ENCODE measurements at places on chromosomes 1 and 21.

DNA sequence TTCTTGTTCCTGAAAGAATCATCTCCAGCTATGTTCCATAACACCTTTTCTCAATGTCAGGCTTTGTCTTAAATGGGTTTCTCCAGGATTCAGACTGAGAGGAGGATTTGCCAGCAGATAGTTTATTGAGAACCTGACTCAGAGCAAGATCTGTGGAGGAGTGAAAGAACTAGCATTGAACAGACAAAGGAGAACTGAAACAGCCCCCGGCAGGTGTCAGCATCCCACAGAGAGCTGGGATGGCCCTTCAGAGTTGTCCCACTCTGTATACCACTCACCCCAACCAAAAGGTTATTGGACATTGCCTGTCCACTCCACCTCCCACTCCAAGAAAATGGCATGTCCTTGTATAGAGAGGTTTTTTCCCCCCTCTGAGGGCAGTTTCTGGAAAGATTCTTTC is 270.7 kb downstream of the PAPPA2 start:
- DNase-seq, result no peak

- DNase-seq, result no peak
Measured at GRCh38 chr1:228194436-228194835, 13.4 kb upstream of the OBSCN start.

- no peak for DNase-seq
Measured at GRCh38 chr1:234134878-234135277, 230.4 kb downstream of the SLC35F3 start.

GRCh38 chr1:223531742-223532341 is 133.7 kb downstream of the CAPN8 start:
- no peak for DNase-seq

GRCh38 chr1:235516862-235517446 is 12.7 kb upstream of the B3GALNT2 start:
- no peak for DNase-seq

All from glomerular endothelial cell (primary cell).